Non-pigmented ciliary epithelial cell (primary cell): ENCODE measurements at places on chromosomes 1 and 21.
A peak's percentile ranks its signal among the peaks of the same experiment; 100 is the strongest.

GRCh38 chr21:37800456-37801061 is 115.7 kb downstream of the KCNJ6 start:
- DNase-seq, result no peak

GRCh38 chr1:5992814-5993555 is 760 bp upstream of the NPHP4 start:
- no peak for DNase-seq

DNA sequence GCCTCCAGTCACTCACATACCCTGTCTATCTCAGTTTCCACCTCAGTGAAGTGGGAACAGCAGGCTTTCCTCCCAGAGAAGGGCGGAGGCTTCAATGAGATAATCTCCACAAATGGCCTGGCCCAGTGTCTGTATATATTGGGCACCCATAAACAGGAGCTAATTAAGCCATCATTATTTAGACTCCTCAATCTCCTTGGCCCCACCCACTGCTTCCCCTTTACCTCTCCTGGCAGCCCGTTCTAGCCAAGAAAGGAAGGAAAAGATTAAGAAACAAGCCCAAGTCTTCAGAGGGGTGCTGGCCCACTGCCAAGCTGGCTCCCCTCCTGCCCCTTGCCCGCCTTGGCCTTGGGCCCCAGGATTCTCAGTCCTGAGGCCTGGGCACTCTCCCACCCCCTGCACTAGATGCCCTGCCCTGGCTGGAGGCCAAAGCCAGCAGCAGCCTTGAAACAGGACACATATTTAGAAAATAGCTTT is 15.9 kb upstream of the EPB41 start:
- no peak for DNase-seq

GRCh38 chr1:99180343-99180808 is 83.9 kb upstream of the PLPPR4 start:
- DNase-seq, result peak; percentile 43

GRCh38 chr1:96296991-96297390 is 424.6 kb upstream of the PTBP2 start:
- DNase-seq, result no peak

GRCh38 chr1:214912127-214912526 is 170.4 kb upstream of the KCNK2 start:
- no peak for DNase-seq

DNA sequence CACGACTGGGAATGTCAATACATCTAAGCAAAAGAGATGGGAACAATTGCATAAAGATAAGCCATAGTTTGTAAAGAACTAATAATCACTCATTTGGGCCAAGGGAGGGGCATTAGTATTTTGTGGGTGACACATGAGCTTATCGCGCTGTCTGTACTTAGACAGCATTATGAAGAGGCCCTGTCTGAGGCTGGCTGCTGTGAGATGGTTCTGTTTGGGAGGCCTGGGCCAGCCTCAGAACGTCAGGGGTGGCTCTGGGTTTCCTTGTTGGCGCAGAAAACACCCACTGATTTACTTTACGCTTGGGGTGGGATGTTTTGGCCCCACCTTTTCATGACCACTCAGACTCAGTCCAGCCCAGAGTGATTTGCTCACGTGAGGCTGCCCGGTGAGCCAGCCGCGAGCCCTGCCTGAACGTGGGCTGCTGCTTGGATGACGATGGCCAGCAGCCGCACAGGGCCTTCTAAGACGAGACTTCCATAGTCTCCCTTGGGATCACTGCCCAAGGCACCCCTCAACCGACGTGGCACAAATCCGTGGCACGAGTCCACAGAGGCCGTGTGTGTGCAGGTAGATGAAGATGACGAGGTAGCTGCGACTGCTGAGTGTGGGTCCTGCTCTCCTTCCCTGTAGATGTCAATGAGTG is 18.7 kb downstream of the UMODL1 start:
- no peak for DNase-seq

DNA sequence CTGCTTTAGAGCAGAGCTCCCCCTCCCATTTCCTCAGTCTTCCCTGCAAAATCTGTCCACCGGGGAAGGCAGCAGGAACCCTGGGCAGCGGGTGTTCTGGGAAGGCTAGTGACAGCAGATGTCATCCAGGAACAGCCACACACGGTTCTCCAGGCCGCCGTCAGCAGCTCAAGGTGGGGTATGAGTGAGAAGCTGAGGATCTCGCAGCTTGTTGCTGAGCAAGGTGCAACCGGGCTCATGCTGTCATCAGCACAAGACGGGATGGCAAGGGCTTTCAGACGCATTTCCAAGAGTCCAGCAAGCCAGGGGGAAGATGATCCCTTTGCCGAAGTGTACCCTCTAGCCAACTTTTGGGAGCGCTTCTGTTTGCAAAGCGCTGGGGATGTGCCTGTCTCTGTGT is 23.0 kb upstream of the SPSB1 start:
- DNase-seq, result no peak

- DNase-seq, result no peak
These were observed 64.9 kb downstream of the PTGS2 start for GRCh38 chr1:186615332-186615731.

DNA sequence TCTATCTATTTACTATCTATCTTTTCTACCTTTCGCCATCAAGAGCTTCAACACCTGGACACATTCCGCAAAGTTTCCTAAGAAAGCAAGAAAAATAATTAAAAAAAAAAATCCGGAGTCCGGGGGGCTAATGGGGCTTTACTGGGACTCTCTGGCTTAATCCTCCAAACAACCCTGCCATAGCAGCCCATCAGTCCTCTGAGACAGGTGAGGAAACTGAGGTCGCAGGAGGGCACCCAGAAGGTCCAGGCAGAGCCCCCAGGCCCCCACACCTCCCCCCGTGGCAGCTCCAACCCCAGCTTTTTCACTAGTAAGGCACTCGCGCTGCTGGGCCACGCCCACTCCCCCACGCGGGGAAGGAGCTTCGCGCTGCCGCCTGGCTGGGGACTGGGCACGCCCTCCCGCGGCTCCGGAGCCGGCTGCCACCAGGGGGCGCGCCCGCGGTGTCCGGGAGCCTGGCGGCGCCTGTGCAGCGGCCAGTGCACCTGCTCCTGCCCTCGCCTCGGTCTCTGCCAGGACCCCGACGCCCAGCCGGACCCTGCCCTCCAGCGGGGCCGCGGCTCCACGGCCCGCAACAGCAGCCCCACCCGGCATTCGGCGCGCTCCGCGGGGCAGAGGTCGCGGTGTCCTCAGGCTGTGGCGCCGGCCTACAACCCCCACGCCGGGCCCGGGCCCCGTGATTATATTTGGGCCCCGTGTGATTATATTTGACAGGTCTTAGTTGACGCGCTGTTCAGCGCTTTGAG is 54.1 kb upstream of the SAMD11 start:
- no peak for DNase-seq
